Foreskin fibroblast (primary cell): ENCODE measurements at places on chromosomes 1 and 21.
A peak's percentile ranks its signal among the peaks of the same experiment; 100 is the strongest.

DNA sequence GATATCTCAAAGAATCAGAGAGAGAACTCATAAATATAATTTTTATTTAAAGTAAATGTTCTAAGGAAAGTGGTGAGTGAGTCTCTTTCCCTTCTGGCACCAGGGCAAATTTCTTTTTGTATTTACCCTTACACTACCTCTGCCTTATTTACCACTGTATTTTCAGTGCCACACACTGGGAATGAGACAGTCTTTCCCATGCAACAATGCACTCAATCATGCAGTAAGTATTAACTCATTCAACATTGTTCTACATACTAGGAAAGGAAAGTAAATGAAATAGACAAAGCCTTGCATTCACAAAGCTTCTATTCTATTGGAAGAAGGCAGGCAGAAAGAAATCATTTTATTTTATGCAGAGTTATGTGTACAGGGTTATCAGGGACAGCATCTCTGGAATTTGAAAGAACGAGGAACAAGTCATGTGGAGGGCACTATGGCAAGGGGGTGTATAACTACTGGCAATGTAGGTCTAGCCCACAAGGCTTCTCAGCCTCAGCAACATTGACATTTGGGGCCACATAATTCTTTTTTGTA, 129.8 kb upstream of the PRDX6 start:
- no peak for DNase-seq

- DNase-seq = no peak
Observed at GRCh38 chr1:163820226-163820625, 498.5 kb downstream of the NUF2 start.

DNA sequence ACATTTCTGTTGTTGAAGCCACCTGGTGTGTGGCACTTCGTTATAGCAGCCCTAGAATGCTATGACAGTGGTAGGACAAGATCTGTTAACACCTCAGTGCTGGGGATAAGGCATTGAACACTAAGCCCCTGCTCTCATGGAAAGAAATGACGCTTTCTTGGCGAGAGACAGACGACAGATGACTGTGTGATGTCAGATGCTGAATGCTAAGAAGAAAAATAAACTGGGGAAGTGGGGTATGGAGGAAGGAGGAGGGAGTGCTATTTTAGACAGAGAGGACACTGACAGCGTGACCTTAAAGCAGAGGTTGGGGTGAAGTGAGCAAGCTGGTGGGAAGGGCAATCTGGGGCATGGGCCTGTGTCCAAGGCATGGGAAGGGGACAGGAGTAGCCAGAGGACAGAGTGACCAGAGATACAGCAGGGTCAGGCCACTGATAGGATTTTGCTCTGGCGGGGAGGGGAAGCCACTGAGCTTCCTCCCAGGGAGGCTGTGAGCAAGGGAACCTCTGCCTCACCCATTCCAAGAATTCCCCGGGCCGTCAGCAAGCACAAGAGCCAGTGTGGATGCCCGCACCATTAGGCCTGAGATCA, 15.2 kb downstream of the DOP1B start:
- no peak for DNase-seq

GRCh38 chr1:175449306-175449705, 256.7 kb upstream of the KIAA0040 start:
- DNase-seq = no peak

DNA sequence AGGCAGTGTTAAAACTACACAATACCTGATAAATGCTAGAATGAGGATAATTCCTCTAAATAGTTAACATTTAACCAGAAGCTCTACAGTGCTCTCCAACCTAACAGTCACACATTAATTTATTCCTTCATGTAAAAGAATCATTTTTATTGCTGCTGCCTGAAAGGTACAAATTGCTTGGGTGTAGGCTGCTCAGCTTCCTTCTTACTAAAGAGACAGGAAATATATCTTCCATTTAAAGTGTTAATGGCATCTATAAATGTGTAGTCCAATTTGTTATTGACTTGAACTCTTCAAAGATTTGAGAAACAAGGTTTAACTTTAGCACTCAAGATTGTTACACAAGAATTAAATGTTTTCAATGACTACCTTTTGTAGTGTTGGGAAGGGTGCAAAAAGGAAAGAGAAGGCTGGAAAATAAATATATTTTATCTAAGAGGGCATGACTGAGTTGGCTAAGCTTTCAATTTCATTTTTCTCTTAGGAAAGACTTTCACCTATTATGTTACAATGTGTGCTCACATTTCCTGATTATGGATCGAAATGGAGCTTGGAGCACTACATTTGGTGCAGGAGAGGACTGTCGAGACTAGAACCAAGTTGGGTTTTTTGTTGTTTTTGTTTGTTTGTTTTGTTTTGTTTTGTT, 105.5 kb upstream of the CACYBP start:
- DNase-seq = no peak

GRCh38 chr1:32742199-32742947, 39.8 kb upstream of the SYNC start:
- no peak for DNase-seq

GRCh38 chr21:15669247-15669646, 60.5 kb upstream of the USP25 start:
- peak; percentile 65 for DNase-seq

DNA sequence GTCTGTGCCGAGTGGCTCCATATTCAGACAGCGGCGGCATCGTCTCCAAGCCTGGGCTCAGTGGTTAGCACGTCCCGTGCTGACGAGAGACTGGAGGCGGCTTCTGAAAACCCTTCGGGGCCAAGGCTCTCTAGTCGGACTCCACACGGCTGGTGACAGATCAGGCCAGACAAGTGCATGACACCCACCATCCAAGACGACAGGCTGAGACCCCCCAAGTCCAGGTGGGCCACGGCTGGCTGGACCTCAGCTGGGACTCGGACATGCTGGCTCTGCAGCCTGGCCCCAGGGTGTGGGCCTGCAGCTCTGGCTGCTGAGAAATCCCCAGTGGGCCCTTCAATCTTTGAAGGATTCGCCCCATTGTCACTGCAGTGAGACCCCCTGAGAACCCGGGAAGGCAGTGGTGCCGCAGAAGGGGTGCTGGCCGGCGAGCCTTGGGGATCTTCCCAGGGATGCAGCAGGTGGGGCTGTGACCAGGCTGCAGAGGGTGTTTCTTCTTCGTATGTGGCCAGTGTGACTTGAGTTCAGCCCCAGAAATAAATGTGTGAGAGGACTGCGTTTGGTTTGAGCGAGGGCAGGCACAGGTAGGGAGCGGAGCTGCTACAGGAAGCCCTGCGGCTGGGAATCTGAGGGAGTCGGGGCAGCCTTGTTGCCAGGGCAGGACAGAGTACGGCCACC, 15.9 kb upstream of the SLC19A1 start:
- no peak for DNase-seq

GRCh38 chr1:235130766-235131270, 2.2 kb upstream of the TOMM20 start:
- no peak for DNase-seq

GRCh38 chr1:41347276-41347675, 14.0 kb upstream of the FOXO6 start:
- DNase-seq = no peak

DNA sequence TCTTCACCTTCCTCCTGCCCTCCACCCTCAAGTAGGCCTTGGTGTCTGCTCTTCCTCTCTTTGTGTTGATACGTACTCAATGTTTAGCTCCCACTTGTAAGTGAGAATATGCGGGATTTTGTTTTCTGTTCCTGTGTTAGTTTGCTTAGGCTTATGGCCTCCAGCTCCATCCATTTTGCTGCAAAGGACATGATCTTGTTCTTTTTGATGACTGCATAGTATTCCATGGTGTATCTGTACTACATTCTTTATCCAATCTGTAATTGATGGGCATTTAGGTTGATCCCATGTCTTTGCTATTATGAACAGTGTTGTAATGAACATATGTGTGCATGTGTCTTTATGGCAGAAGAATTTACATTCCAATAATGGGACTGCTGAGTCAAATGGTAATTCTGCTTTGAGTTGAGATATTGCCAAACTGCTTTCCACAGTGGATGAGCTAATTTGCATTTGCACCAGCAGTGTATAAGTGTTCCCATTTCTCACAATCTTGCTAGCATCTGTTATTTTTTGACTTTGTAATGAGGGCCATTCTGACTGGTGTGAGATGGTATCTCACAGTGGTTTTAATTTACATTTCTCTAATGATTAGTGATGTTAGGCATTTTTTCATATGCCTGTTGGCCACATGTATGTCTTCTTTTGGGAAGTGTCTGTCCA, 272.7 kb downstream of the SDCCAG8 start:
- no peak for DNase-seq

GRCh38 chr1:33155877-33156538, 25.8 kb downstream of the TRIM62 start:
- DNase-seq = no peak

- no peak for DNase-seq
Observed at GRCh38 chr1:220696226-220696862, 6.2 kb downstream of the C1orf115 start.

DNA sequence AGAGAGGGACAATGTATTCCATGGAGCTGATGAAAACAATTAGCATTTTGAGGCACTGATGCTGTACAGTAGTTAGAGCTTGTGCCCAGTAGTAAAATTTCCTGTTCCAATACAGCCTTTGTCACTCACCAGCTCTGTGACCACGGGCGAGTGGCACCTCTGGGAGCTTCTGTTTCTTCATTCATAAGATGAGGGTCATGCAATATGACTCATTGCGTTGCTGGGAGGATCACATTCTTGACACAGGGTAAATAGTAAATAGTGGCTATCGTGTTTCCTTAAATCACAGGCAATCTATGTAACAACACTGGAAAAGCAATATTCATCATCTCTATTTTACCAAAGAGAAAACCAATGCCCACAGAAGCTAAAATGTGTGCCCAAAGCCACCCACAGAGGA, 4.5 kb upstream of the LRRC52 start:
- no peak for DNase-seq

DNA sequence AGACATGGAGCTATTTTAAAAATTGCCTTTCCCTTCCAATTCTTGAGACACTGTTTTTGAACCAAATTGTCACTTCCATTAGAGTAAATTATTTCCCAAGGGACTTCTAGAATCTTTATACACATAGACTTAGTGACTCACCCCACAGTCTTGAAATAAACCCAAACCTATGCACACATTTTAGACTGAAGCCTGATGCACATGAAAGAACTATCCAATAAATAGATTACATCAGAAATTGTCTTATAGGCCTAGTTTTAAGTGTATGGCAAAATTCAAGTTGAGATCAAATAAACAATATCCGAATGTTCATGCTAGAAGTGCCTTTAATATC, 32.2 kb upstream of the ZNF326 start:
- peak; percentile 58 for DNase-seq

GRCh38 chr21:35923971-35924370, 136.4 kb downstream of the SETD4 start:
- DNase-seq = no peak

DNA sequence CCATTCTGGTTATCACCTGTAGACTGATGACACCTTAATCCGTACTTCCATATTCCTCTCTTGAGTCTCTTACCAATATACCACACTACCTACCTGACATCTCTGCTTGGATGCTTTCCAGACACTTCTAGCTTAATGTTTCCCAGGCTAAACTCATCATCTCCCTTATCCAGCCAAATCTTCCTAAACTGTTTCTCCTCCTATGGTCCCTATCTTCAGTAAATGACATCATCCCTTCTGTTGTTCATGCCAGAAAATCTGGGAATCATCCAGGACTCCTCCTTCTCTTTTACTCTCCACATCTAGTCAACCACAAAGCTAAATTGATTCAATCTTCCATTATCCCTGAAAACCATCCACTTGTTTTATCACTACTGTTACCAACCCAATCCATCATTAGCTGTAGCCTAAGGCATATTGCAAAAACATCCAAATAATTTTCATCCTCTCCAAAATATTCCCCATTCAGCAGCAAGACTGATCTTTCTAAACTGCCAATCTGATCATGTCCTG, 464.1 kb upstream of the BEND5 start:
- DNase-seq = no peak

- no peak for DNase-seq
Observed at GRCh38 chr1:205251576-205251975, 23.8 kb downstream of the TMCC2 start.
